ENCODE measurements at places on chromosomes 4 and X. TPM values are rescaled to one million over a fixed set of nuclear protein-coding genes. Genes with fewer than 3 reads are reported as not detected.
A peak's percentile ranks its signal among the peaks of the same experiment; 100 is the strongest.

- peak; percentile 39 for DNase-seq
Observed at GRCh38 chrX:143788265-143788664, 67.7 kb upstream of the SPANXN2 start.

DNA sequence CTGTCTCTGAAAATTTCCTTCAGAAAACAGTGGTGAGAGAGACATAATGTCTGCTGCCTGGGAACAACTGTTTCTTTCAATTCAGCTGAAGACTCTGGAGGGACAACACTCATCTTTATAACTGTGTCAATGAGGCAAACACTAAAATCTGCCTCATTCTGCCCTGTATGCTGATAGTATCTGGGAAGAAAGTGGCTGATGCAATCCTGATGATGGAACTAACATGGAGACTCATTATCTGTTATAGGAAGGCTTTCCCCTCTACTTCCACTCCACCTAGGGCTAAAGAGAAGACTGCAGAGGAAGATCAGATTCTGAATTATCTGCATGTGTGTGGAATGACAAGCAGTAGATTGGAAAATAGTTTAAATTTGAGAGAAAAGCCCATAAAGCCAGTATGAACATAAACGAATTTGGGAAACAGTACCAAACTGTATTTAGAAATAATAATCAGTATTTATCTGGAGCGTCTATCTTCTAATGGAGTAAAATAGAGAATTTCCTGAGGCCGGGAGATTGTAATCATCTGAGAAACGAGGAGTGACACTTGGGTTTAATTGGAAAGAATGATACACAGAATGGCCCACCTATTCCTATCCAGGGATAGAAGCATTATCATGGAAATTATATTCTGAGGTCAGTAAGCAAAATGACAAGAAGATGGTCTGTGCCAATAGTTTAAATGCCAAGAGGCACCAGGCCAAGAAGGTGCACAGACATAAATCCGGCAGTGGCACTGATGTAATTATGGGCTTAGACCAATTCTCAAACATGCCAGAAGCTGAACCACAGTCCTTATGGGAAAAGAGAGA lies 85.4 kb downstream of the SHISA3 start:
- no peak for DNase-seq

DNA sequence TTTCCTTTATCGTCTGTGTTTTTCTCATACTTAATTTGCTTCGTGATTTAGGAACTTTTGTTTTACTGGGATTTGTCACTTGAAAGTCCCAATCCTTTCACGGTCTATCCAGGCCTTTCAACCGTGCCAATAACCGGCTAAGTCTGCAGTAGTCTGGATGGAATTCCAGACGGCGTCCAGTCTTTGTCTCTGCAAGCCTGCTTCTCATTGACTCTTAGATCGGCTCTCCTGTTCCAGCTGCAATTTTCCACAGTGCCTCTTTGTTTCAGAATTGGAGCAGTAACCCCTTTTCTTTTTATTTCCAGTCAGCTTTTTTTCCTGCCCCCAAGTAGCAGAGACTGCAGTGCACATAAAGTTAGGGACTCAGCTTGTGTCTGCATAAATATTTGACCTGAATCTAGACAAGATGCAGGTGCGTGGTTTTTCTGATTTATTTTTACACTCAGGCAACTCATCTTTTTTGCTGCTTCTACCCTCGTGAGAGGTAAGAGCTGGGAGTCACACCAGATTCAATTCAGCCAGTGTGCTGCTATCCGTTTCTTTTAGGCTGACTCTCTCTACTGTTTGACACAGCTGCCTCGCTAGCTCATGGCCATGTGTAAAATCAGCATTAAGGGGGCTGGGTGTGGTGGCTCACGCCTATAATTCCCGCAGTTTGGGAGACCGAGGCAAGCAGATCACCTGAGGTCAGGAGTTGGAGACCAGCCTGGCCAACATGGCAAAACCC lies 37.4 kb upstream of the DHRSX start:
- DNase-seq = no peak

DNA sequence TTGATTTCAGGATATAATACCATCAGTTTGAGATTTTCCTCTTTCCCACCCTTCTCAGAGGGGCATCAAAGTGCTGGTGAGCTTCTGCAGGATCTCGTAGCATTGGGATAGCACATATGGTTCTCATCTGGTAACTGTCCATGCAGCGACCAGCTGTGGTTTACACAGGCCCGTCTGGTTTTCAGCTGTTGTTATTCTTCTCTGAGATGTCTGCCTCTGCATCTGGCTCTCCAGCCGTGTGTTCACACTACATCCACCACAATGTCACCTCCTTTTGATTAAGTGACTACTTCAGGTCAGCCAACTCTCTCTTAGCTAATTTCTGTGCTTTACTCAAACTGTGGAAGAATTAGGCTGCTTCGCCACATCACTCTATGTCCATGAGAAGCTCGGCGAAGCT lies 676.7 kb upstream of the TENM3 start:
- DNase-seq = no peak

DNA sequence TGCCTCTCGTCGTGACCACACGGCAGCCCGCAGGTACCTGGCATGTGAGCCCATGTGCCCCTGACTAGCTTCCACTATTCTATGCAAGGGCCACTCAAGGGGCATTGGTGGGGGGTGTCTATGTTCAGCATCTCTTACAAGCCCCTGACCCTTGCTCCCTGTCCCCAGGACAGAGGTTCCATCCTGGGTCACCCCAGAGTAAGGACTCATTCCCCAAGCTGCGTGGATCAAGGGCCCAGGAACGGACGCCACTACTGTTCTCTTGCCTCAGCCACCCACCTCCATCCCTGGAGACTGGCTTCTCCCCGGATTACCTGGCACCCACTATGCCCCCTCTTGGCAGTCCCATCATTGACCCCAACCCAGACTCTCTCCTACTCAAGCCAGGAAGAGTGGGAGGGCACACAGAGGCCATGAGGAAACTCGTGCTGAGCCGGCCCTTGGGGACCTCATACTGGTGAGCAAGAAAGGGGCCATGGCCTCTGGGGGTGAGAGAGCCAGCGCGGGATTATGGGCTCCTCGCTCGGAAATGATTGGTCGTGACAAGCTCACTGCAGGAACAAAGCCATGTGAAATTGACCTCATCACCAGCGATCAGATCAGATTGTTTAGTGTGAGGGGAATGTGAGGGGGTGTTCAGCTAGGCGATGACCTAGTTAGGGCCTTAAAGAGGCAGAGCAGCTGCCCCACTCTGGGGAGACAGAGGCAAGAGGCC lies 50.1 kb upstream of the PJA1 start:
- DNase-seq = no peak

- DNase-seq = no peak
Observed at GRCh38 chr4:150357829-150358228, 224.1 kb upstream of the MAB21L2 start.

DNA sequence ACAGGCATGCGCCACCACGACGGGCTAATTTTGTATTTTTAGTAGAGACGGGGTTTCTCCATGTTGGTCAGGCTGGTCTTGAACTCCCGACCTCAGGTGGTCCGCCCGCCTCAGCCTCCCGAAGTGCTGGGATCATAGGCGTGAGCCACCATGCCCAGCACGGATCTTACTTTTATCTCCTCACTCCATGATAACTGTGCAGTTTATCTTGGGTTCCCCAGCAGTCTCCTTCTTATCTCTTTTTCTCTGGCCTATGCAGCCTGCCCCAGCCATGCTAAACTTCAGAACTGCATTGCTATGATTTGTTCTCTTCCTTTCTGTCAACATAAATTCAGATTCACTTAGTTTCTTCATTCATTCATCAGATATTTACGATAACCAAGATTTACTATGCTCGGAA lies 22.4 kb downstream of the PAGE1 start:
- no peak for DNase-seq

DNA sequence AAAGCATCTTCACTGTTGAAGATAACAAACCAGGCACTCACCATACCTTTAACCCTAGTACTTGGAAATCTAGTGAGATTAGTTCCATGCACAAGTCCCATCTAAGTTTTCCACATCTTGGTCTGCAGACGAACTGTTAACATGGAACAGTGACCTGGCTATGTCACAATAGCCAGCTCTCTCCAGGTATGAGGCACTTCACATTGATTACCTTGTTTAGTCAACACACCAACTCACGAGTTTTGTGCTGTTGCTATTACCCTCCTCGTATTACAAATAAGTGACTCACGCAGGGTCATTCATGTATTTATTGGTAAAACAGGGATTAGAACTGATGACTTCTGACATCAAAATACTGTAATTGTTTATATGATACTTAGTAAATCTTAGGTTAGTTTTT lies 36.4 kb upstream of the FRAS1 start:
- DNase-seq = no peak

GRCh38 chr4:26319949-26320537 lies 771 bp upstream of the RBPJ start:
- DNase-seq = no peak

DNA sequence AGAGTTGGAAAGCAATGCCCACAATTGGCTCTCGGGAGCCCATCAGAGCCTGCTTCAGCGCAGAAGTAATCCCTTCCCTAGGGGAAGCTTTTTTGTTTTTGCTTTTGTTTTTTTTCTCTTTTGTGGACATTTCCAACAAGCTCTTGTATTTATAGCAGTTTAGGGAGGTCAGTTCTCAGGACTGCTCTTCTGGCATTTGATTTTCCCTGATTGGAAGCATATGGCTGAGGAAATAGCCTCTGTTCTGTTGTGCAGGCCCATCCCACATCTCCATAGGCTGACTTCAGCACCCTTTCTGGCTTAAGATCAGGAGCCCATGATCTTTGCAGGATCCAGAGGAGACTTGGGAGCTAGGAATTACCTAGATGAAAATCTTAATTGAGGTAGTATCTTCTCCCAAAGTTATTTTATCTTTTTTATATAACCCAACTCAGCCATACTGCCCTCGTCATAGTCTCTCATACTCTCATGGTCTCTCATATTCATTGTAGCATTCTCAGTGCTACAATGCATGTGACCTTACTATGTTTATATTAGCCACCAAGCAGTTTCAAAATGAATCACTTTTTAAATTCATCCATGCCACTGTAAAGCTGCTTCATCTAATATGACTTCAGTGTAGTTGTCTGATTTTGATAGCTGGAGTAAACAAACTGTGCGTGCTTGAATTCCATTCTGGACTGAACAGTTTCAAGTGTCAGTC lies 16.7 kb downstream of the PAGE4 start:
- no peak for DNase-seq

- no peak for DNase-seq
Observed at GRCh38 chr4:133156556-133156955, 7.5 kb downstream of the PCDH10 start.

DNA sequence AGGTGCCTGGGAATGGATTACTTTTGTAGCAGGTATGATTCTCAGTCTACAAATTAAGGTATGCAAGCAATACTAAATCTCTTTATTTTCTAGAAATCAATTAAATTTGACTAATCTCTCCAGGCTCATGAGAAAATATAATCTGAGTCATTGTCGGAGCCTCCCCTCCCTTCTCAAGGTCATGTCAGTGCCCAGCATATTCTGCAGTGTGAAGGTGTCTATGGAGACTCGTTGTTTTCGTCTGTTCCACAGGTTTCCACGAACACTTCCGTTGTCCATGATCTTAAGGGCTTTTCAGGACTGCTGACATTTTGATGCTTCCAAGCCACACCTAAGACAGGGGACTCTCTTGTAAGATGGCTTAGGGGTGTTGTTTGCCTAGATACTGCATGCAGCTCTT lies 56.6 kb upstream of the SCOC start:
- DNase-seq = no peak

DNA sequence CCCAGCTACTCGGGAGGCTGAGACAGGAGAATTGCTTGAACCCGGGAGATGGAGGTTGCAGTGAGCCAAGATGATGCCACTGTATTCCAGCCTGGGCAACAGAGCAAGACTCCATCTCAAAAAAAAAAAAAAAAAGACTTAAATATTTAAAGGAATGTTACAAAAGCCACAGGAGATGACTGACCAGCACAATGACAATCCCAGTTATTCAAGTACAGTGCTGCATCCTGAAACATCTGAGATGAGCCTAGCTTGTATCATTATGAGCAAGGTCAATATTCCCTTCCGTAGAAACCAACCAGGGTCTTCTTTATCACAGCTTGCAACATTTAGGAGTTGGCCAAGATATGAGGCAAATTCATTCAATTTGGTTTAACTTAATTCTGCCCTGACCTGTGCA lies 38.6 kb downstream of the LNX1 start:
- DNase-seq = no peak

DNA sequence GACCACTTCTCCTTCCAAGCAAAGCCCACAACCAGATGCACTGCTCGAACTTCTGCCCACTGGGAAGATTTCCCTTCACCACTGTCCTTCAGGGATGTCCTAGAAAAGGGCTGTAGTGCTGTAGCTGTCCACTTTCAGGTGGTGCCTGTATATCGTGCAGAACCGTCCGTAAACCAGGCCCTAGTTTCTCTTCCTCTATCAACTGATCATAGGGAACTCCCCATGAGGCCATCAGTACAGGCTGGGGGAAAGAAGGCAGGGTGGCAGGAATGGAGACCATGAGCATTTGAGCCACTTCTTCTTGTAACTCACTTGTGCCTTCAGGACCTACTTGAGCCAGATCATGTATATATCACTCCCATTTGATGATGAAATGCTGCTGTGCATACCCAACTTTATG lies 57.3 kb upstream of the FAM9B start:
- no peak for DNase-seq

DNA sequence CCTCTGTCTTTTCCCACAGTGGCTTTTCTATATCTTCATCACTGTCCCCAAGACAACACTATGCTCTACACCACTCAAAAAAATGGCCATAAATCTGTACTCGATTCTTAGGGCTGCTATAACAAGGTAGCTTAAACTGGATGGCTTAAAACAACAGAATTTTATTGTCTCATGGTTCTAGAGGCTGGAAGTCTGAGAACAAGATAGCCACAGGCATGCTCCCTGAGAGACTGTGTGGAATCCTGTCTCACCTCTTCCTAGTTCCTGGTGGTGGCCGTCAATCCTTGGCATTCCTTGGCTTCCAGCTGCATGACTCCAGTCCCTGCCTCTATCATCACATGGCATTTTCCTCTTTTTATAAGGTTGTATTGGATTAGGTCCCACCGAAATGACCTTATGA lies 70.7 kb upstream of the DCLK2 start:
- peak; percentile 77 for DNase-seq

Gene PRSS12
- total RNA-seq = 2.0 TPM

Gene NAT8L
- total RNA-seq = 0.17 TPM

Gene SMIM20
- 39.2 TPM for total RNA-seq

Gene SORBS2
- total RNA-seq = 45.1 TPM

Gene ARHGAP36
- total RNA-seq = 0.15 TPM

Gene UGT2B7
- 137 TPM for total RNA-seq

Gene SPANXN3
- total RNA-seq = 1.2 TPM
